ENCODE measurements at places on chromosomes 6 and 20.

- DNase-seq: no peak
Measured at GRCh38 chr6:77447254-77447653, 16.0 kb downstream of the HTR1B start.

GRCh38 chr20:45892828-45893500, 1.8 kb downstream of the CTSA start:
- no peak for DNase-seq

- DNase-seq: no peak
Measured at GRCh38 chr6:159640322-159640721, 52.7 kb downstream of the SOD2 start.

DNA sequence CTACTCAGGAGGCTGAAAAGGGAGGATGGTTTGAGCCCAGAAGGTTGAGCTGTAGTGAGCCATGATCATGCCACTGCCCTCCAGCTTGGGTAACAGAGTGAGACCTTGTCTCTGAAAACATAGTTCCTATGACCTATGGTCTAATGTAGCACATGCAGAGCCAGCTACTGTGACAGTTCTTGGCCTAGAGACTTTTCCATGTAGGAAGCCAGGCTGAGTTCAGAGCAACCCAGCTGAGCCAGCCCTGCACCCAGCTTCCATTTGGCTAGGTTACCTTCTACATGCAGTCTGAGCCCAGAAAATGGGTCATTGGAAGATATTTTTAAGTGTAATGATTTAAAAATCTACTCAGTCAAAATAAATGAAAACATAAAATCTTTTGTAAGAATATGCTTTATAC, 92.8 kb downstream of the FNDC1 start:
- no peak for DNase-seq

GRCh38 chr6:134056046-134056445, 3.6 kb upstream of the SLC2A12 start:
- no peak for DNase-seq

- DNase-seq: no peak
Measured at GRCh38 chr6:108561742-108562502, 1.2 kb downstream of the FOXO3 start.

GRCh38 chr6:137653706-137654059, 159.5 kb upstream of the OLIG3 start:
- DNase-seq: no peak

- no peak for DNase-seq
Measured at GRCh38 chr6:63947792-63948529, 312.4 kb downstream of the PHF3 start.

- no peak for DNase-seq
Measured at GRCh38 chr20:58312836-58313235, 3.3 kb downstream of the RAB22A start.

DNA sequence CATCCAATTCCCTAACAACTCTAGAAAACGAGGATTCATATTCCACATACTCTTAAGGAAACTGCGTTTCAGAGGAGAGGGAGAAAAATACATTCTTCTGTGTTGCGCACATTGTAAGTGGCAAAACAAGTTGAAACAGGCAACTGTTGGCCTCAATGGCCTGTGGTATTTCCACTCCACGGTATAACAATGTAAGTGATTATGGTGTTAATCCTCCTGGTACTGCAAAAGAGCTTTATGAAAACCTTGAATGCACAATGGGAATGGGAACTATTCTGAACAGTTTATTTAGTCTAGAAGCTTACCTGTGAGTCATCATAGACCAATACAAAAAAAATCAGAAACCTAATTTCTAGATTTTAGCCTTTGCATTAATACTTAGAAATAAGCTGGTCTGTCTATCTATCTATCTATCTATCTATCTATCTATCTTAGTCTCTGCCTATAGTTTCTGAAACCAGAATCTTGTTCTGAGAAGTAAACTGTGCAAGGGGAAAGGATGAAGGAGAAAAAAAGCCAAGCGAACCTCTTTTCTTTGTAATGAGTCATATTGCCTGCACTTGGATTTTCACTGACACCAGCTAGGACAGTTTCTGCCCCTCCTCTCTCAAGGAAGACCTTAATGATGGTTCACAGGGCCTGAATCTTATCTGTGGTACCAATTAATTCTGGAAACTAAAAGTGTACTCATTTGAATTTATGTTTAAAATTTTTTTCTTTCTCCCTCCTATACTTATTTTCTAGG, 101.5 kb downstream of the RNF144B start:
- no peak for DNase-seq

DNA sequence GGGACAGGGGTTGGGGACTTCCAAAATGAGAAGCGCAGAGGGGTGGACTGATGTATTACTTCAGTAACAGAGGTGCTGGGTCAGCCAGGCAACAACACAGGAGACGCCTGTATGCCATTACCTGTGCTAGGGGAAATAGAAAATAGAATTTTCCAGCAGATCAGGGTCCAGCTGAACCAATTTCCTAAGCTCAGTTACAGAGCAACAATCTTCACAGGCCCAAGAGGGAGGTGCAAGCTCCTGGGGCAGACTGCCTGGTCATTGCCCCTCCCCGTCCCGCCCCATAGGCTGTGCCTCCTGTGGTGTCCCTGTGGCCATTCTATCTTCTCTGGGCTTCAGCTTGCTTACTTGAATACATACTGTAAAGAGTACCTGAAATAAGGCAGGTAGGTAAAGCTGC, 3.7 kb downstream of the KCNK5 start:
- DNase-seq: no peak

DNA sequence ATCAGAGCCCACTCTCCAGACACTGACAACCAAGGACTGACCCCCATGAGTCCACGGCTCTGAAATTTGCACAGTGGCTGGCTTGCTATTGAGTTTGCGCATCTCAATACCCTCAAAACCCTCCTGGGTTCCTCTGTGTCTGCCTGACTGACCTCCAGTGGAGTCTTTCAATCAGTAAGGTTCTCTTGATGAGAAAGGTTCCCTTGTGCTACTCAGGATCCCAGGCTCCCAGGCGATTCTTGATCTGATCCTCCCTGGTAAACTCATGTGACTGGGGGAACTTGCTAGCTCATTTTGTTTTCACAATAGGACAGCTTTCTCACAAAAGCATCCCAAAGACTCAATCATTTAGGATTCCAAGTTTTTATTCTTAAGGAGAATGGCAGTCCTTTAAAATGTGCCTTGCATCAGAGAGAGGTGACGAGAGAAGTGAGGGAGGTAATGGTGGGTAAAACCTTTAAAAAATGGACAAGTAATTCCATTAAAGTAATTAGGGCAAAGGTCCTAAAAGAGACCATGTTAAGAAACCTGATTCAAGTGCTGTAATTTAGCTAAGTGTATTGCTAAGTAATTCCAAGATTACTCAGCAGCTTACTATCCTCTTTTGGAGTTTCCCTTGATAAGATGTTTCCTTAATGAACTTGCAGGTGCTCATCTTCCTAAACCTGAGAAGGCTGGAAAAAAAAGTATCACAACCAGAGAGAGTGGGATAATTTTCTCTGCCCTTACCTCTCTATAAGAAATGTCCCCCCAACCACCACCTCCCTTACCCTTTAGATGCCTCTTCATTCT, 304.7 kb upstream of the SGK1 start:
- DNase-seq: no peak

- no peak for DNase-seq
Measured at GRCh38 chr6:11729076-11729475, 49.5 kb downstream of the ADTRP start.

- DNase-seq: no peak
Measured at GRCh38 chr6:158009935-158010585, 28.4 kb downstream of the SYNJ2 start.

- DNase-seq: no peak
Measured at GRCh38 chr6:27129917-27130316, 117.6 kb upstream of the PRSS16 start.

DNA sequence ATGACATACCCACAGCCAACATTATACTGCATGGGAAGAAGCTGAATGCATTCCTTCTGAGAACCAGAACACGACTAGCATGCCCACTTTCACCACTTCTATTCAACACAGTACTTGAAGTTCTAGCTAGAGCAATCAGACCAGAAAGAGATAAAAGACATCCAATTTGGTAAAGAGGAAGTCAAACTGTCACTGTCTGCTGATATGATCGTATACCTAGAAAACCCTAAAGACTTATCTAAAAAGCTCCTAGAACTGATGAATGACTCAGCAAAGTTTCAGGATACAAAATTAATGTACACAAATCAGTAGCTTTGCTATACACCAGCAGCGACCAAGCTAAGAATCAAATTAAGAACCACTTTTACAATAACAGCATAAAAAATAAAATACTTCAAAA, 60.5 kb downstream of the EYS start:
- DNase-seq: no peak

DNA sequence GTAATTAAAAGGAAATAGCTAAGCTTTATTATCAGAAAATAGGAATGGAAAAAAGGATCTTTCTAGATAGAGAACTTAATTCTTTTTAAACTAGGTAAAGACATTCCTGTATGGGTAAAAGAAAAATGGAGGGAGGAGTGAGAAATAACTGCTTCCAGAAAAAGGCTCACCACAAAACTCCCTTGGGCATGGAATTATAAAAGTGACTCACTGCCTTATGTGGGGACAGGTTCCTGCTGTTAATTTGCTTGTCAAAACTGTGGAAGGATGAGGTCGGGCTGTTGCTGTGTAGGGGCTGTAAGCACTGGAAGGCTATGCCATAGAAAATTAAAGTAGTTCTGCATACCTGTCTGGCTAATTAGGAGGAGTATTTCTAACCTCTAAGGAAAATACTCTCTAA, 158.7 kb downstream of the UBE3D start:
- peak; percentile 4 for DNase-seq

GRCh38 chr20:41560970-41561369, 57.2 kb downstream of the CHD6 start:
- DNase-seq: no peak

- no peak for DNase-seq
Measured at GRCh38 chr6:10540073-10540746, 19.1 kb downstream of the GCNT2 start.

Measured in COLO829 (cell line).